Activated CD4-positive, alpha-beta T cell treated with anti-CD3 and anti-CD28 coated beads, Interleukin-2, amount 50 U/mL, for 4 hours (primary cell): ENCODE measurements at places on chromosomes 7 and 10.

- DNase-seq = no peak
These were observed 492 bp downstream of the COG5 start for GRCh38 chr7:107563081-107563774.

DNA sequence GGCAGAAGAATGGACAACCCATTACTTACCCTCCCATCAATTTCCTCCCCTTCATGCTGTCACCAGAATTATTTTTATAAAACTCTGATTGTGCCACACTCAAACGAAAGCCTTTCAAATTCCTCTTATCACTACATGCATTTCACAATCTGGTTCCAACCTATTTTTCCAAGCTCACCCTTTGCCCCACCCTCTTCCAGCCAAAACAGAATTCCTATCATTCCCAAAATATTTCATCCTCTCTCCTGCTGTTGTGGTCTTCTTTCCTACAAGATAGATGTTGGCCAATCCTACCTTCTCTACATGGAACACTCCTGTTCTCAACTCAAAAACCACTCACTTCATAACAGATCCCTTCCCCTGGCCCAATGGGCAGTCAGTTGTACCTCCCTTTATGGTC lies 111.5 kb downstream of the ELAPOR2 start:
- DNase-seq = no peak

- DNase-seq = no peak
These were observed 51.9 kb downstream of the PLPP4 start for GRCh38 chr10:120508966-120509365.

DNA sequence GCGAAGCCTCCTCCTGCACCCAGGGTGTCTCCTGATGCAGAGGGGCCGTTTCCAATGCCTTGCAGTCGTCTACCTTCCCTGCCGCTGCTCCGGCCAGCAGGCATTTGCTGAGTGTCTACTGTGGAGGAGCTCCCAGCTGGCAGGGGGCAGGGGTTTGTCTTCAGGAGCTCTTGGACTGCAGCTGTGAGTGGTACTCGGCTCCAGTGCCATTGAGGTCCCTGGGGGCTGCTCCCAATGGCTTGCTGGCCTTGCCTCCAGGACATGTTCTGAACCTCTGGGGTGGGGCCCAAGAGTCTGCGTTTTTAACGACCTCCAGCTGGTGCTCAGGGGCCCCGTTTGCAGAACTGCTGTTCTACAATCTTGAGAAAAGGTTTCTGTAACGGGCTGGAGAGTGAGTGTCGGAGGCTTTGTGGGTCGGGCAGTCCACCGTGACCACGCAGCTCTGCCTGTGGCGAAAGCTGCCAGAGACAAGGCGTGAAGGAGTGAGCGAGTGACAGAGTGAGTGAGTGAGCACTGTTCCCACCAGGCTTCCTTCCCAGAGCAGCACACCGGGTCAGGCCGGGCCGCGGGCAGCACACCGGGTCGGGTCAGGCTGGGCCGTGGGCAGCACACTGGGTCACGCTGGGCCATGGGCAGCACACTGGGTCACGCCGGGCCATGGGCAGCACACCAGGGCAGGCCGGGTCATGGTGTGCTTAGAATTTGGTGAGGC lies 520.2 kb downstream of the PTPRN2 start:
- no peak for DNase-seq

- no peak for DNase-seq
These were observed 2.4 kb downstream of the ABCC2 start for GRCh38 chr10:99784727-99785441.
